ENCODE measurements at places on chromosomes 2 and 18.

GRCh38 chr2:60309336-60309735, 244.1 kb downstream of the BCL11A start:
- no peak for DNase-seq

GRCh38 chr2:109282865-109283264, 153.9 kb downstream of the SH3RF3 start:
- DNase-seq = no peak

DNA sequence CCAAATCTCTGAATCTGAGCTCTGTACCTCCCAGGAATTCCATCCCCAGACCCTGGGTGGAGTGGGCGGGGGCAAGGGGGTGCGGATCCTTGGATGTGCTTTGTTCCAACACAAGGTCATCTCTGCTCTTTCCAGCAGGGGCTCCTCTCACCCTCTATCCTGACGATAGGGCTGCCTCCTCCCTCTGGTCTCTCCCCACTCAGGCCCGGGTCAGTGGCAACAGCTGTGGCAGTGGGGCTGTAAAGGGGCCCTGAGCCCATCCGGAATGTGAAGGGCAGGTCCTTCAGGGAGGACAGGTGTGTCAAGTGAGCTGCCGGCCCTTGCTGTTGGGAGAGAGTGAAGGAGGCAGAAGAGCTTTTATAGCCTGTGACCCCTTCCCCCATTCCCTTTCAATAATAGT, 167.8 kb downstream of the CELF4 start:
- no peak for DNase-seq

- DNase-seq = no peak
These were observed 812.6 kb upstream of the LRATD1 start for GRCh38 chr2:13819896-13820295.

DNA sequence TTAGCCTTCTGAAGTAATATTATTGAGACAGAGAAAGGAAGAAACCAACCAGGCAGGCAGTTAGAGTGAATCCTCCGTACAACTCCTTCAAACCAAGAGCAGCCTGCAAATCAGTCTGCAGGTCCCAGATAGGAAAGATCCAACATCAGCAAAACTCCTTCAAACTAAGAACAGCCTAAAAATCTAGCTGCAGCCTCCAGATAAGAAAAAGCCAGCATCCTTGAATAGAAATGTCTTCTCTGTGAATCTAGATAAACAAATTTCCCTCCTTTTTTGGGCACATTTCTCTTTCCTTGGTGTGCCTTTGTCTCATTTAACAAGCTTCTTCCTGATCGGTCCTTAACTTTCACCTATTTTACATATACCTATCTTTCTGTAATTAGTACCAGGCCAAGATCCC, 1004.6 kb upstream of the TMEFF2 start:
- no peak for DNase-seq

DNA sequence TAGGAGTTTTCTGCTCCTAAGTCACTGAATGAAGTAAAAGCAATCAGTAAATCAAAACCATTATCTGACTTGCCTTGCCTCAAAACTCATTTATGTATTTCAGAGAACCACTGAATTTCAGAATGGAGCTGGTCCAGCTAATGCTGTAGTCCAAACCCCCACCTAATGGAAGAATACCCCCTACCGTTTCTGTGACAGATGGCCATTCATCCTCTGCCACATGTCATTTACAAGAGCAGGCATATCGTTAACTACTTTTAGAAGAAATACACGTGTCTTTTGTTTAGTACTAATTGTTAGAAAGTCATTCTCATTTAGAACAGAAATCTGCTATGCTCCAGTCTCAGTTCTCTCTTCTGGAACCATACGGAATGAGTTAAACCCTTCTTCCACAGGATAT, 12.8 kb upstream of the GALNT5 start:
- no peak for DNase-seq

DNA sequence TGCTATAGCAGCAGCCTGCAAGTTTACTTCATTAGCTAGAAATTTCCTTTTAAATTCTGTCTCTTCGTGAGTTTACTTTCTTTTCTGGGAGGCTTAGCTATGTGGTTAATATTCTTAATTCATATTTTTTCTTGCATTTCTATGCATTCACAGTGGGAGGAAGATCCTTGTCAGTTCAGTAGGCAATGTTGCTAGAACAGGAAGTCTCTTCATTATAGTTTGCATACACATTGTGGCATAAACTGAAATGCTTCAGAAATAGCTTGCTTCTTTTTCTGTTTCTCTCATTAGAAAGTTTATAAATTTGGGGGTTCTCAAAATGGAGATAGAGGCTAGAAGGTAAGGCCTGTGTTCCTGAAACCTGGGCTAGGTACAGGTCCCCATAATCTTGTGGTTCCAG, 8.1 kb upstream of the ARHGAP15 start:
- DNase-seq = no peak

GRCh38 chr18:49045585-49045984, 94.8 kb upstream of the SMAD7 start:
- no peak for DNase-seq

- no peak for DNase-seq
These were observed 39.7 kb upstream of the EPAS1 start for GRCh38 chr2:46257476-46257875.

DNA sequence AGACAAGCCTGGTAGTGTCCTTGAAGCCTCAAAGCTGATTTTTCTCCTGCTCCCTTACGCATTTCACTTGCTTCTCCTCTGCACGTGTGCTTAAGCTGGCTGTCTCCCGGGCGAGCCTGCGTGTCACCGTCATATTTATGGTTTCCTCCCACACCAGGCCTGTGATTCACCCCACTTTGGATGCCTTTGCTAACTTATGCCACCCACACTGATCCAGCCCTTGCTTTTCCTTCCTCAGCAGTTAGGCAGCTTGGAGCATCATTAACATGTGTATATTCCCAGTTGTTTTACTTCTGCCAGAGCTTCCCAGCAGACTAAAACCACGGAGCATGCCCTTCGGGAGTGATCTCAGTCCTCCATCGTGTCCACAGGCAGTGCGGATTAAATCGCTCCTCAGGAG, 2.2 kb downstream of the ST3GAL5 start:
- DNase-seq = no peak

GRCh38 chr2:209772290-209772685, 656 bp downstream of the UNC80 start:
- peak; percentile 3 for DNase-seq

GRCh38 chr2:11500702-11501303, 33.0 kb upstream of the GREB1 start:
- DNase-seq = no peak

- DNase-seq = no peak
These were observed 157.5 kb downstream of the MGAT5 start for GRCh38 chr2:134411279-134411827.

DNA sequence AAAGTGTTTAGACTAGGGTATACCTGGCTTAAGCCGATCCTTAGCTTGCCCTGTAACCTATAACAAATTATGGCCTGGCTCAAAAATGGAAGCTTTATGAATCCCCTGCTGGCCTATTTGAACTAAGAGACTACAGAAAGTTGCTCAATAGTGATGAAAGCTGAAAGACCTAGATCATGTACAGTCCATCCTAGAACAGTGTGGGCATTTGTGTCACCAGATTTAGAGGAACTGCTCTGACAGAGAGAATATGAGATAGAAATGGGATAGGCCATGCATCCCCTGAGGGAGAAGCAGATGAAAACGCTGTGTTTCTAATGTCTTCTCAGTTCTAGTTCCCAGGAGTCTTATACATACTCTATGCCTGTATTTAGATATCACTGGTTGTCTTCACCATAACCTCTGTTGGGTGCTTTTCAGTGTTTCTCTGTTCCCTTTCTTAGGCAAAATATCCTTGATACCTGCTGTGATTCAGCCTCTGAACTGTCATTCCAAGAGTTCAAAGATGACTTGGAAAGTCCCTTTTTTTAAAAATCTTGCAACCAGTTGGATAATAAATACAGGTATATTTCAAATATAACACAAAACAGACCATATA, 246.9 kb upstream of the SLC39A10 start:
- no peak for DNase-seq

- DNase-seq = no peak
These were observed 50.1 kb downstream of the UBR3 start for GRCh38 chr2:169877398-169877797.

GRCh38 chr2:64134813-64135212, 9.4 kb downstream of the PELI1 start:
- no peak for DNase-seq

DNA sequence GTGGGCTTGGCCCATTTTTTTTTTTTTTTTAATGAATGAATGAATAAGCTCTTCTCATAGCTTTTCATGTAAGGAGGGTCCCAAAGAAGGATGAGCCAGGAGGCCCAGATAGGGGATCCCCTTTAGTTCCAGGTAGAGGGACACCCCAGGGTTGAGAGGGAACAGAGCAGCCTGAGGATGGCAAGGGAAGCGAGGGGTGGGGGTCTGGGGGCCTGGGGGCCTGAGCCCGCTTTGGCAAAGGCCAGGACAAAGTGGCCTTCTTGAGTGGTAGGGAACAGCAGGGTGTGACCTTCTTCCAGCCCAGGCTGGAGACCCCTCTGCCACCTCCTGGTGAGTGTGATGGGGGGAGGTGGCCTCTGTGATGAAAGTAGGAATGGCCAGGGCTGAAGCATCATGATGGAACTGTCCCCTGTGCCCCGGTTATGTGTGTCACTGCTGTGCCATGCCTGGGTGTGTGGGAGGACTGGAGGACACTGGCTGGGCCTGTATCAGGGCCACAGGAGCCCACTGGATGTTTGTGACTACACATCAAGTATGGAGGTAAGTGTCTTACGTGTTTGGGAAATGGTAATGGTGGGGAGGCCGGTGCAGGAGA, 263.5 kb upstream of the HDAC4 start:
- DNase-seq = no peak

- DNase-seq = no peak
These were observed 1.6 kb downstream of the RAB27B start for GRCh38 chr18:54829856-54830255.

DNA sequence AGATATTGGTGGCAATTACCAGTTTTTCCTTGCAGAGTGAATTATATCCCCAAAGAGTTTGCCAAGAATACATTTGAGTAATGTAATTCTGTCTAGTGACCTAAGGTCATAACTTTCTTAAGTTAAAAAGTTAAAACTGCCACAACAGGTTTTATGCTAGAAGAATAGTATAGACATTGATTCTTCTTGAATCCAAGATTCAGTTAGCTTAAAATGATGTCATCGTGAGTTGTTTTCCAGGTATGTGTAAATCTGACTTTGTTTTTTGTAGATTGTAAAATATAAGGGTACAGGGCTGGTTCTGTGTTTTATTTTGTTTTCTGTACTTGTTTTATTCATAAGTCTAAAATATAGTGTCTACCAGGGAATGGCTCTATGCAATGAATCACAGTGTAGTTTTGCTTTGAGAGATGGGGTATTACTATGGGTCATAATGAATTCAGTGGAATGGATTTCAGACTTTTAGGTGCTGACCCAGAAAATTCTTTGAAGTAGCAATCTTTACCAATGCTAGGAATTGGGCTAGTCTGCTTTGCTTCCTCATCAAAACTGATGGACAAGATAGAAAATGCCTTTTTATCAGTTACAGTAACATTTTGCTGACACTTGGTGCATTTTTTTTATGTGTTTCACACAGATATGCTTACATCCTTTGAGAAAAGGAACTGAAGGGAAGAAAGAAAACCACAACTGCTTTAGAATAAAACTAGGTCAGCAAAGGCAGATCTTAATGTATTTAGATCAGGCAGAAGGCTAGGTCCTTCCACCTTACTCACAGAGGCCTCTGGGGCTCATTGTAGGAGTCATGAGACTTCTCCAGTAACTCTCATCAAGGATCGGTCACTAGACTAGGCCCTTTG, 20.8 kb upstream of the MGAT5 start:
- DNase-seq = no peak

DNA sequence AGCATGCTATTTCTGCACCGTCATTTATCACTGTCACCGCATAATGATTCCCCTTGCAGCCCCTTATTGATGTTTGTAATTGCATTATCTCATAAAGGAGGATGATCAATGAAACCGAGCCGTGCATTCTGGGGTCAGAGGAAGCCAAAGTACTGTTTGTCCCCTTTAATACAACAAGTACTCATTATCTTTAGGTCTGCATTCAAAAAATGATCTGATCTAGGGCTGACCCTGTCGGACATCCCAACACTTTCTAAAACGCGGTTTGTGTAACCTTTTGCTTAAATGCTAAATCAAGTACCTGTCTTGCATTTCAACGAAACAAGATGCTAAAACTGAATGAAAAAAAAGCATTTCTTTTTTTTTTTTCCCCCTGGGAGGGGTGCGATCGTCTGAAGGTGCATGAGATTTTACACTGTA, 143.8 kb downstream of the MEIS1 start:
- DNase-seq = no peak

DNA sequence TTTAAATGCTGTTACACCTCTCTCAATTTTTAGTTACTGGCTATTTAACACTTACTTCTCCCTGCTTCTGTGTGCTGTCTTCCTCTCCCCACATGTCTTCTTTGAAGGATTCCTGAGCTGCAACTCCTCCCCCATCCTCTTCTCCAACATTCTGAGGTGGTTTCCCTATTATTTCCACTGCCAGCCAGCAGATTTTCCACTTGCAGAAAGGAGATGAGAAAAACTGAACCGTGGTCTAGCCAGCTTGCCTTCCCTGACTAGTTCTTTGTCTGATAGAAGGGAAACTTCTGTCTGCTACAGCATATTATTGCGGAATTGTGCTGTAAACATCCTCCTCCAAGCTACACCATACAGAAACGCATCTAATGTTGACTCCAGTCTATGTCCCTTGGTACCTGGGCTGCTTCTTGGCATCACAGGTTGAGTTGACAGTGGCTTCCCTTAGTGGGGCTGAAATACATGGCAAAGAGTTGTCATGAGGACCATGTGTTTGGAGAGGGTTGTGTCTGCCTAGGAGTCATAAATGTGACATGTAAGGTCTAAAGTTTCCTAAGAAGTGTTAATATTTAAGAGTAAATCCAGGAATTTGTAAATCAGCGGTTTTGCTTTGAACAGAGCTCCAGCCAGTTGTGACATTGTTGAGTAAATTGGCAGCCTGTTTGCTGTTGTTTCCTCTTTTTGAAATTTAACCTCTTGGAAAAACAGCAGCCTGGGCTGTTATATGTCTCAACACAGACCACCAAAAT, 68.3 kb upstream of the RND3 start:
- DNase-seq = no peak

GRCh38 chr2:237686659-237687136, 59.3 kb downstream of the LRRFIP1 start:
- DNase-seq = no peak

DNA sequence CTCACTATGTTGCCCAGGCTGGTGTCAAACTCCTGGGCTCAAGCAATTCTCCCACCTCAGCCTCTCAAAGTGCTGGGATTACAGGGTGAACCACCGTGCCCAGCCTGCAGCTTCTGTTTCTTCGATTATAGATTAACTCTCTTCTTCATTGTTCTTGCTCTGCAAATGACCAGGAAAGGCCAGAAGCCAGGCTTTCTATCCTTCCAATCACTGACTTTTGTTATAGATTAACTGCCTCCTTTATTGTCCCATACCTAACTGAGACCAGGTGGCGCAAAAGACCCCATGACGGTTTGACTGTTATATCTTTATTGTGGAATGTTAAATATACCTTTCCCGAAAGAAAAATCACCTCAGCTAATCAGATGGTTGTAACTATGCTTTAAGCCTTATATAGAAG, 196.9 kb downstream of the MREG start:
- no peak for DNase-seq

GRCh38 chr2:233837694-233838229, 16.6 kb downstream of the HJURP start:
- no peak for DNase-seq

GRCh38 chr2:215895330-215895729, 118.0 kb downstream of the MREG start:
- no peak for DNase-seq

Data from cerebellar nuclear complex (tissue), 1 donor.